ENCODE measurements at places on chromosomes 7 and 10.

GRCh38 chr7:71735961-71736556 is 604.1 kb downstream of the GALNT17 start:
- DNase-seq: peak; percentile 63

- DNase-seq: no peak
These were observed 73.9 kb downstream of the REEP3 start for GRCh38 chr10:63595072-63595471.

GRCh38 chr7:289756-290553 is at the start of gene FOXL3:
Gene FOXL3, plus strand, starts transcription at chr7:290170. Its CDS starts 0 bp downstream, at chr7:290170.
- no peak for DNase-seq

DNA sequence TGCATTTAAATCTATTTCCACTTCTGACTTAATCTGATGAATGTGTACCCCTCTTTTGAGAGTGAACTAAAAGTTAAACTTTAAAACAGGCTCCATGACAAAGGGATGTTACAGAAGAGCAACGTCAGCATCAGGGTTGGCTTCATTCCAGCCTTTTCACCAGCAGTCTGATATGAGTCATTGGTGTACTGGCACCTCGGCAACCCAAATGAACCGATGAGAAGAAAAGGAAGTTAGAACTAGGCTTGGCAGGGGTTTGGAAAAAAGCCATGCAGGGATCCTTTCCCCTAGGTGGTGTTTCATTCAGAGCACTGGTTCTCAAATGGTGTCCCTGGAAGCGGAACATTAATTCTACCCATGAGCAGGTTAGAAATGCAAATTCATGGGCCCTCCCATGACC is 53.6 kb downstream of the SEC61G start:
- DNase-seq: peak; percentile 48

- DNase-seq: no peak
These were observed 165.6 kb downstream of the SKAP2 start for GRCh38 chr7:26698806-26699205.

GRCh38 chr10:99329304-99329553 is at the start of gene CNNM1:
Gene CNNM1, plus strand, starts transcription at chr10:99329356. Its CDS starts 32 bp downstream, at chr10:99329388.
- no peak for DNase-seq

DNA sequence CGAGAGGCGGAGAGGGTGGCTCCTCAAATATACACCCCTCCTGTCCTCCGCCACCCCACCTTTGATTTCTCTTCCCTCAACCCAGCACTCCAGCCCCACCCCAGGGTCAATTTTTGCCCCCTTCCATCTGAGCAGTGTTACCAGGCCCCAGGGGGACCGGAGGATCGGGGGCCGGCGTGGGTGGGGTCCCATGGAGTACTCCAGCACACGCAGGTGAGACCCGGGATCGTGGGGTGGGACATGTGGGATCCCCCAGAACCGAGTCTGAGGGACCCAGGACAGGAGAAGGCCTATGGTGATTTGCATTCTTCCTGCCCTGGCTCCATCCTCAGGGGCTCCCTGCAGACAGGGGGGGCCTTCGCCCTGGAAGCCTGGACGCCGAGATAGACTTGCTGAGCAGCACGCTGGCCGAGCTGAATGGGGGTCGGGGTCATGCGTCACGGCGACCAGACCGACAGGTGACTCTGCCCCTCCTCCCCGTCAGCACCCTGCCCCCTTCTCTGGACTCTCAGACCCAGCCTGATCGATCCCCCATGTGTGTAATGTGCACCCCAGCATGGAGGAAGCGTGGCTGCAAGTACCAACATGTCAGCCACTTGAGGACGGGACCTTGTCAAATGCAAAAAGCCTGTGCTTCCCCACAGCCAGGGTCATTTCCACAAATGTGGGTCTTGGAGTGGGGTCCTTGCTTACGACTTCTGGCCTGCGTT is 744 bp downstream of the TRIP6 start:
- DNase-seq: no peak

GRCh38 chr10:48454302-48455054 is 148.0 kb downstream of the MAPK8 start:
- DNase-seq: no peak

GRCh38 chr7:138755331-138755747 is 42.5 kb upstream of the TMEM213 start:
- no peak for DNase-seq

DNA sequence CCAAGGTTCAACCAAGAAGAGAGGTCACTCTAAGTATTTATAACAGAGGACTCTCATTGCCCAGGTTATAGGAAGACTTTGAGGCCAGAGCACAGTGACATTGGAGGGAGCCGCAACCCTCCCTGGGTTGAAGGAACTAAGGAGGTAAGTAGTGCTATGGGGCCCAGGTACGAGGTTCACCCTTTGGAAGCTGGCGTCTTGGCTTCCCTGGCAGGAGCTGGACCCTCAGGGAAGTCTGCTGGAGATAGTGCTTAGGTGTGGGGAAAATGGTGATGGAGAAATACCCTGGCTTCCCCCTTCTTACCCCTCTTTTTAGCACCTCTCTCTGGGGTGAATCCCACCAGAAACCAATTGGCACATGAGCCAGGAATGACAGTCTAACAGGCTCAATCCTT is 317.9 kb upstream of the ZNF32 start:
- DNase-seq: no peak

- peak; percentile 42 for DNase-seq
These were observed 33.1 kb downstream of the HBP1 start for GRCh38 chr7:107201795-107202450.

GRCh38 chr7:6650521-6651011 is 13.4 kb downstream of the ZNF316 start:
- DNase-seq: no peak

GRCh38 chr7:22855049-22855392 is 32.4 kb upstream of the TOMM7 start:
- no peak for DNase-seq

DNA sequence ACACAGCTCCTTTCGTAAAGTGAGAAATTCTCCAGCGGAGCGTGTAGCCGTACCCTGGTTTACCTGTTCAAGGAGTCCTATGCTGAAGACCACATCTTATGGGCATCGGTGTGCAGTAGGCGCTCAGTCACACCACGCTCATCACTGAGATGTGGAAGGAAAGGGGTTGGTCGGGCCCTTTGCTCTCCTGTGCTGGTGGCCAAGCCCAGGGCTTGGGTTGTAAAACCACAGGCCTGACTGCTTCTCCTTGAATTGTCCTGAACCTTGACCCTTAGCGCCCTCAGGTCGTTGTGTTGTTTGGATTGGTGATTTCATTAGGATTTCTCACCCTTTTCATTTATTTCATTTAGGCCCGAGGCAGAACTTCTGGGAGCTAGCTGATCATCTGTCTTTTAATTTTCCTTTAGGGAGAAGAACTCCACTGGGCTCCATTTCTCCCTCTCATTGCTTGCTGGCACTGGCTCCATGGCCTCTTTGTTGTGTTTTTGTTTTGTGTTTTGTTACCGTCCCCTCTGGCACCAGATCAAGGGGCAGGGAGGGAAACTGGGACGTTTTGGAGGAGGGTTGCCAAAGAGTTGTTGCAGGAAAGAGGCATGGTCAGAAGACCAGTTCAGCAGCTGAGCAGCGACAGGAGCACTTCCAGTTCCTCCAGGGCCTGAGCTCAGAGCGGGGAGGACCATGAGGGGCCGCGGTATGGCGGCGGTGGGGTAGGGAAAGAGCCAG is 511.4 kb upstream of the GALNT17 start:
- no peak for DNase-seq

GRCh38 chr10:76558586-76558985 is 1079.0 kb downstream of the KCNMA1 start:
- DNase-seq: no peak

- no peak for DNase-seq
These were observed 90.7 kb downstream of the SRPK2 start for GRCh38 chr7:105297985-105298384.

- no peak for DNase-seq
These were observed 6.3 kb upstream of the OPN1SW start for GRCh38 chr7:128781851-128782250.

- DNase-seq: no peak
These were observed 3.7 kb upstream of the STK32C start for GRCh38 chr10:132311338-132311939.

GRCh38 chr10:37535459-37536246 is 321.8 kb downstream of the ZNF248 start:
- DNase-seq: no peak

DNA sequence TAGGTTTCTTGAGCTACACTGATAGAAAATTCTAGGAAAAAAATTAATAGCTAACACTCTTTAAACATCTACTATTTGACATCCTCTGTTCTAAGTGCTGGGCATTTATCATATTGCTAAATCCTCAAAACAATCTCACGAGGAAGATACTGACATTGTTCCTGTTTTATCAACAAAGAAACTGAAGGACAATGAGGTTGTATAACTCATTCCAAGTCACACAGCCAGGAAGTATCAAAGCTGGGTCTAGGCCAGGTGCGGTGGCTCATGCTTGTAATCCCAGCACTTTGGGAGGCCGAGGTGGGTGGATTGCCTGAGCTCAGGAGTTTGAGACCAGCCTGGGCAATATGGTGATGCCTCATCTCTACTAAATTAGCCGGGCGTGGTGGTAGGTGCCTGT is 51.6 kb upstream of the IL6 start:
- DNase-seq: no peak

- DNase-seq: peak; percentile 78
These were observed 376.9 kb downstream of the CALN1 start for GRCh38 chr7:72035266-72035665.

- DNase-seq: peak; percentile 57
These were observed 57.2 kb upstream of the ANK3 start for GRCh38 chr10:60446851-60447250.

DNA sequence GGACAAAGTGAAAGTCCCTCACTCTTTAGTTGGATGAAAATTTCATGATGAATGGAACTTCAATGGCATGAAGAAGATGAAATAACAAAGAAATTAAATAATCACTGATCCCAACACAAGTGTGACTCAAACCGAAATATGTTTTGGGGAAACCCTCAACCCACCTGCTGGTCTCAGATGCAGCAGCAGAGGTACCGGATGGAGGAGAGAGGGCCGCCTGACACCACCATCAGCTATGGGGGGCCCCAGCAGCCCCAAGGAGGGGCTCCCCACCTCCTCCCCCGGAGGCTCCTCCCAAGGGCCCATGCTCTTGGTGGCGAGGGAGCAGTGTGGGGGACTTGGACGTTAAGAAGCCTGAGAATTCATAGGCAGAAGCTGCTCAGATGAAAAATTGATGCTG is 137.2 kb upstream of the ADARB2 start:
- DNase-seq: no peak

DNA sequence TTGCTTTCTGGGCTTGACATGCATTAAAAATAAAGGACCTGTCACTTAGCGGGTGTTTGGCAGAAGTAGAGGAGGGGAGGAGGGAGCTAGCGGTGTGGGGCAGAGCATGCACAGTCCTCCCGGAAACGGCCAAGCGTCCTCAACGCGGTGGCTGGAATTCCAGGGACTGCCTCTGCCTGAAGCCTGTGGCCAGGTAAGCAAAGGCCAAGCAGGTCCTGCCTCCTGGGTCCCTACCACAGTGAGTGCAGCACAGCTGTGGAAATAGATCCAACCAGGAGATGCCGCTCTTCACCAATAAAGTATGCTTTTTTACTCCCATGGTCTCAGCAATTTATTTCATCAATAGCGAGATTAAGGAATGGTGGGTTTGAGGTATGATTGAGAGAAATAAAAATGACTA is 323.4 kb downstream of the WDR37 start:
- DNase-seq: no peak

- DNase-seq: no peak
These were observed 66.4 kb upstream of the ATRNL1 start for GRCh38 chr10:115026746-115027140.

- DNase-seq: peak; percentile 82
These were observed 16.5 kb downstream of the SLK start for GRCh38 chr10:103983367-103983911.

DNA sequence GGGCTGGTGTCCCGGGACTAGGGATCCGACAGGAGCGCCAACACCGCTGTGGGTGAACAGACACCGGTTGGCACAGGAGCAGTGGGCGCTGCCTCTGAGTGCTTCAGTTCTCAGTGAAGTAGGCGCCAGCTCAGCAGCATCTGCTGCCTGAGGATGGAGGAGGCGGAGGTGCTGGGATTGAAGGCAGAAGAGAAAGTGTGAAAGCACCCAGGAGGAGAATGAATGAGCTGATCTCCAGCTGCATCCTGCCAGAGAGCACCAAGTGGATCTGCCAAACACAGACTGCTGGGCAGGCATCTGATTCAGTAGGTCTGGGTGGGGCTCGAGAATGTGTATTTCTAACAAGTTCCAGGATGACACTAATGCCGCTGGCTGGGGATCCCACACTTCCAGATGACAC is 74.5 kb downstream of the LANCL2 start:
- DNase-seq: no peak

DNA sequence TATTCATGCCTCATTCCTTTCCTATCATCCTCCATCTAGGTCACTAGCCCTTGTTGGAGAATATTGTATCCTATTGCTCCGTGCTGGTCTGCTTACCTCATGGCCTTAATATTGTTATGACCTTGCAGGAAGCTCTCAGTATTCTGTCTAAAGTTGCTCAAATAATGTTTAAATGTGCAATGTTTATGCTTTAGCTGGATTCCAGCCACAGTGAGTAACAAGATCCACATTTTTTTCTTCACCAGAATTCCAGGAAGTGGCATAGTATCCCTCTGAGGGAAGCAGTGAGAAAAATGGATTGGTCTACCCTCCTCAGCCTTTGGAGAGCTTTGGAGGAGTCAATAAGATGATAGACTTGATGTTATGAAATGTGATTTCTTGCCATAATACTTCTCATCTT is 402.6 kb downstream of the NRG3 start:
- DNase-seq: no peak

DNA sequence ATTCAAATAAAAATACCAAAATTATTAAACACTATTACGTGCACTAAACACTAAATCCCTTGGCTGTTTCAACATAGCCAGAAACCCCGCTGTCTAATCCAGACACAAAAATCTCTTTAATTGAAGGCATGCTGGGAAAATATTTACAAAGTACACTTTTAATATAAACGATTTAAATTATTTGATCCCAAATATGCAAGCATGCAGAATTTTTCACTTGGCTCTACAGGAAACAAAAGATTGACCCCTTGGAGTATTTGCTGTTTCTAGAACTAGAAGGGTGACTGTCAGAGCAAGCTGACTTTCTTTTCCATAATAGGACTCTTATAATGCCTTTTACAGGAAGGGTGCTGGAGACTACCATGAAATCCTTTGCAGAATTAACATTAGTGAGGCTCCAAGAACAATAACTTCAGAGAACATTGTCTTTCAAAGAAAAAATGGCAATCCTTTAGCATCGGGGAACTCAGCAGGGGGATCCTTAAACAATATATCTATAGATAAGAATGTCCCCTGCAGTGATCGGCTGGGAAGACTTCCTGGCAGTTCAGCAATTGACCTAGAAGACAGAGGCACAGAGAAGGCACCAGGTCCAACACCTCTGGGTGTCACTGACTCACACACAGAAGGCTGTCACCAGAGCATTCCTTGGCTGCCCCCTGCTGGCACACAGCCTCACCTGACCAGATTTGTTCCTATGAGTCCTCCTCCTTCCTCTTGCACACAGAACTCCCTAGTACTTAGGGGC is 55.8 kb upstream of the MRLN start:
- peak; percentile 87 for DNase-seq

GRCh38 chr7:2978408-2978807 is 65.3 kb downstream of the CARD11 start:
- DNase-seq: no peak
